ENCODE measurements at places on chromosomes 12 and 14.

- no peak for DNase-seq
Observed at GRCh38 chr14:104004849-104005248, 62.5 kb upstream of the RD3L start.

GRCh38 chr14:22843123-22843925, 6.9 kb downstream of the MMP14 start:
- DNase-seq: peak; percentile 37

DNA sequence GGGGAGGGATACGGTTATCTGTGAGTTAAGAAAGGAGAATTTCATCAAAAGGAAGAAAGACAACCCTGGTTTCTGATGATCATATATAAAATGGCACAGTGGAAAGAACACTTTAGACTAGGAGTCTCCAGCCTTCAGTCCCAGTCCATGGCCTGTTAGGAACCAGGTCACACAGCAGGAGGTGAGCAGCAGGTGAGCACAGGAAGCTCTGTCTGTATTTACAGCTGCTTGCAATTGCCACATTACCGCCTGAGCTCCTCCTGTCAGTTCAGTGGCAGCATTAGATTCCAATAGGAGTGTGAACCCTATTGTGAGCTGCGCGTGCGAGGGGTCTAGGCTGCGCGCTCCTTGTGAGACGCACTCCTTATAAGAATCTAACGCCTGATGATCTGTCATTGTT, 137.9 kb downstream of the BTG1 start:
- DNase-seq: no peak

GRCh38 chr14:99529899-99530298, 48.7 kb downstream of the CCNK start:
- no peak for DNase-seq

DNA sequence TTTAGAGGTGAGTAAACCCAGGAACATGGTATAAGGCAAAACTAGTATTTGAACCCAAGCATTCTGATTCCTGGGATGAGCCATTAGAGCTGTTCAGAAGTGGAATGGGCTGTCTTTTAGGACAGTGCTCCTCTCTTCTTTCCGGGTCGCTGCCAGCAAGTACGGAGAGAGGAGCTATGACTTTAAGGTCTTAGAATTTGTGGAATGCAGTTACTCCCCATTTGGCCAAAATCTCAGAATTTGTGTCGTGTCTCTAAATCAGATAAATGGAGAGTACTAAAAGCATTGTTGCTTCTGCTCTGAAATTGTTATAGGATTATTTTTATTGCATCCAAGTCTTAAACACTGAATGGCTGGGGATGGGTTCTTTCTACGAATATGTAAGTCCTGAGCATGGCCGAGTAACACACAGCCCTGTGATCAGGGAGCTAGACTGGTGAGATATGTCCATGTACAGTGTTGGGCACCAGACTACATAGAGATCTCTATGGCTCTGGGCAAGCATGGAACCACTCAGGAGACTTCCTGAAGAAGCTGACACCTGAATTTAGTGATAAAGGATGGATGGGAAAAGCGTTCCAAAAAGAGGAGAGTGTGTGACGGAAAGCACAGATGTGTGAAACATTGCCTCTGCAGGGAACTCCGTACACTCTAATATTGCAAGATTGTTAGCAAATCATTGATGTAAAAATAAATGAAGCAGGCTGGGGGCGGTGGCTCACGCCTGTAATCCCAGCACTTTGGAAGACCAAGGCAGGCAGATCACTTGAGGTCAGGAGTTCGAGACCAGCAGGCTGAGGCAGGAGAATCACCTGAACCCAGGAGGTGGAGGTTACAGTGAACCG, 184.7 kb downstream of the SRGAP1 start:
- DNase-seq: no peak

DNA sequence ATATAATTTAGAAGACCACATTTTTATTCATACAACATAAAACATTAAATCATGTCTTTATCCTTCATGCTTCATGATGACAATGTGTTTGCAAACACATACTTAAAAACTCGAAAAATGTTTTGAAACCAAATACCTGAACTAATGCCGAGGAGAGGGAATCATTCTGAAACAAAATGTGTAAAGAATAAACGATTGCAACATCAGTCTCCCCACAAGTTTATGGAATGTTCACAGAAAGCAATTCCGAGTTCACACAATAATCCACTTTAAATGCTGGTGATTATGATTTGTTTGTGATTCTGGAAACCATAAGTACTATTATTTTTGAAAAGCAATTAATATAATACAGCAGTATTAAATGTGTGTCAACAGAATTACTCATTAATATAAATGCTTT, 84.5 kb upstream of the PDZRN4 start:
- DNase-seq: no peak

DNA sequence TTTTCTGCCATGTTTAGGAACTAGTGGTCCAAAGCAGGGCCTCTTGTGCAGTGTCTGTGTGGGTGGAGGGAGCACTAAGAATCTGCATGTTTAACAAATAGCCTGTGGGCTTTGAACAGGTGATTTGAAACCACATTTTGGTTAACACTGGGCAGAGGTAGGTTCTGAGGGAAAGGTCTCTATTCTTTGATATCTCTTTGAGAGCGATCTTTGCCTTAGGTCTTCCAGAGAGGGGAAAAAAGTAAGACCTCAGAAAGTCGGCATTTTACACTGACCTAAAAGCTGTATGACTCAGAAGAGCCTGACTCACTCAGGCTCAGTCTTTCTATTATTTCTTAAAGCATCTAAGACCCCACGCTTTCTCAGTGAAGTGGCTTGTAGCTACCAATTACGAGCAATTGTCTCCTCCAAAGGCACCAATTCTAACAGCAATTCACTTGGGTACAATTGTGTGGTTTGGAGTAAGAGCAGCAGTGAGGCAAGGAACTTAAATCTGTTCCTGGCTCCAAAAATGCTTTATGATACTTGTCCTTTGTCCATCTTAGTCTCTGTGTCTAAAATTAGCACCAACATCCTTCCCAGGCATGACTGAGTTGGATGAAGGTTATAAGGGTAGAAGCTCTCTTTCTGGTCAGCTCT, 8.8 kb downstream of the EIF2B2 start:
- DNase-seq: no peak

- DNase-seq: no peak
Observed at GRCh38 chr12:127401005-127401404, 866.0 kb upstream of the TMEM132C start.

DNA sequence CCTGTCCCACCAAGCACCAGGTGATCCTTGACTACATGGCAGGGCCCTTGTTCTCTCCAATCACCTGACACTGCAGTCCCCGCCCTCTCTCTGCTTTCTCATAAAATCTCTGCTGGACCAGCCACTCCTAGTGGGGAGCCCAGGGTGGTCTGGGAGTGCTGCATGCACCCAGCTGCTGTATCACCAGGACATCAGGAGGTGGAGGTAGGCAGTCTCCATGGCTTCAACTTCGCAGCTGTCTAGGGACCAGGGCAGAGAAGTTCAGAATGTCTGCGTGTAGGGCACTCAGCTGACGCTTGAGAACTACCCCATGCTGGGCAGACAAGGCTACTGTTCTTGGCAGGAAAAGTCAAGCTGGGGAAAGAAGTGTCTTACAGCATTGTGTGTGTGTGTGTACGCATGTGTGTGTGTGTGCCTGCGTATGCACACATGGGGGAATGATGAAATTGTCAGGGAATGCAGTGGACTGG, 2.6 kb downstream of the WSCD2 start:
- no peak for DNase-seq

DNA sequence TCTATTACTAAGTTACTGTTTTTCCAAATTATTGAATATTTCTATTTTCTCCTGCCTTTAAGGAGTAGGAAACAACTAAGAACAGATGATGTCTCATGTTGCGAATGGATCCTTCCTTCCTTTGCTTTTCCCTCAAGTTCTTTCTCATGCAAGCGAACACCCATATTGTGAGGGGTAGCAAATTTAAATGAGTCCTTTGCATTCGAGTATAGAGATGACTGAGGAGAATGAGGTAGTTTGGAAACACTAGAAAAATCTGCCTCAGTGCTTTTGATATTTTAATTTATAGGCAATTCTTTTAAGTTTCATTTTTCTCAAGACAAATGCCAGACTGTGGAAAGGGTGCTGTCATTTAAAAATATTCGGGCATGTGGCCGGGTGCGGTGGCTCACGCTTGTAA, 56.1 kb downstream of the TRAF3 start:
- DNase-seq: no peak

GRCh38 chr14:50619569-50620141, 48.5 kb downstream of the SAV1 start:
- DNase-seq: no peak

DNA sequence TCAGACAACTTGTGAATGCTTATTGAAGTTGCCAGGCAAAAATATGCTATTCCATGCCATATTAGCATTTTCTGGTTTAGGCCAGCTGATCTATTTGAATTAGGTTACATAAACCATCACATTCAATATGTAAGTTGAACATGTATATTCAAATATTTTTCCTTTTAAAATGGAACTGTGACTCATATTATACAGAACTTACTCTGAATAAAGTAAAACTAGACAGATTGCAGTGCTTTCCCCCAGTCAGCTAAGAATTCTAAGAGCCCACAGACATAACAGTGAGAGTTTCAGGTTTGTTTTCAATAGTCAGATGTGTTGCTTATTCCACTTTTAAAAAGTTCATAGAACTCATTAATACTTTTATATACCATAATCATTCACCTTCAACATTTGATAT, 119.8 kb downstream of the MGST1 start:
- no peak for DNase-seq

GRCh38 chr14:75174066-75174465, 2.3 kb downstream of the TMED10 start:
- no peak for DNase-seq

- DNase-seq: no peak
Observed at GRCh38 chr12:32483499-32483898, 84.1 kb downstream of the FGD4 start.

Data from lower lobe of right lung (tissue), 2 donors.